Umbilical cord (tissue), 2 donors: ENCODE measurements at places on chromosomes 1 and 21. TPM values are rescaled to one million over a fixed set of nuclear protein-coding genes. Genes with fewer than 3 reads are reported as not detected.

GRCh38 chr1:38741341-38741740 is 118.2 kb downstream of the RRAGC start:
- DNase-seq = peak; percentile 93

The OR2G6 gene
- 2.2 TPM for total RNA-seq

DNA sequence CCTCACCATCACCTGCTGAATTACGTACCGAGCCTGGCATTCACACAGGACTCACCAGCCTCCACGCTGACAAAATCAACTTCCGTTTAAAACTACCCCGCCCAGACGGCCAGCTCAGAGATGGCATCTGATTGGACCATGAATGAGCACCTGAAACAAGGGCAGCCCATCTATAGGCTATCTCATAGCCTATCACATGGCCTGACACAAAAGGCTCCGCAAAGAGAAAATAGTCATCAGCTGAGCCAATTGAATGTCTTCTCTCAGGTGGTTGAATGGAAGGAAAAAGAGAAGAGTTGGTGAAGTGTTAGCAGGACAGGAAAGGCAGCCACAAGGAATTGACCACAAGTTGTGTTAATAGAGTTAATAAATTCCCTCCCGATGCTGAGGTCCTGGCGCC is 50.6 kb upstream of the ZC3H12A start:
- no peak for DNase-seq

The LCE2A gene
- total RNA-seq = not detected

The KCNT2 gene
- total RNA-seq = 3.4 TPM

GRCh38 chr1:221908573-221908972 is 166.7 kb upstream of the DUSP10 start:
- no peak for DNase-seq

The SYT2 gene
- 1.7 TPM for total RNA-seq

DNA sequence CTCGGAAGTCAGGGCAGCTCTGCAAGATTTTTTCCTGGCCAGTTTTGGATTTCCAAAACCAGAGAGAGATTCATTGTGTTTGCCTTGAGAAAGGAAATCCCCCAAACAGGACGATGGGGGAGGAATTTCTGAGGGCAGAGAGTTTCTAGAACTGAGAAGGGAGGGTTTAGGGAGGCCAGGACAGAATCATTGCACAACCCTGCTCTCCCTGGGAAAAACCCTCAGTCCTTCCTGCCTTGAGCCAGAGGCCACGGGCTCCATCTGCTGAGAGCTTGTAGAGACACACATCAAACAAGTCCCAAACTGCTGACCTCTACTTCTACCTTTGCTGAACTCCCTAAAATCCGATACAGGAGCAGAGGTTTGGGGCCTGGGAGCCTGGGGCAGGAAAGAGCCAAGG is 99.7 kb downstream of the NMNAT2 start:
- peak; percentile 91 for DNase-seq

DNA sequence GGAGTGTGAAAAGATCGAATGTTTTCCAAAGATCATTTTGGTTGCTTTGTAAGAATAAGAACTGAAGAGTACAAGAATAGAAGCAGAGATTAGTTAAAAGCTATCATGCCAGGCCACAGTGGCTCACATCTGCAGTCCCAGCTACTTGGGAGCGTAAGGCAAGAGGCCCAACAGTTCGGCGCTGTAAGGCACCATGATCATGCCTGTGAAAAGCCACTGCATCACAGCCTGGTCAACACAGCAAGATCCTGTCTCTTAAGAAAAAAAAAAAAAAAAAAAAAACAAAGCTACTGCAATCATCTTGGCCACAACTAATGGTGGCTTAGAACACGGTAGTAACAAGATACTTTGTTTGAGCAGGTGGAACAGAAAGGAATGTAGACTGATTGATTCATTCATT is 116.2 kb downstream of the EIF4G3 start:
- DNase-seq = no peak
